ENCODE measurements at places on chromosomes 6 and 20. TPM values are rescaled to one million over a fixed set of nuclear protein-coding genes. Genes with fewer than 3 reads are reported as not detected.

Gene CLDN20
- polyA plus RNA-seq: 0.67 TPM

Gene TSPO2
- 2.3 TPM for polyA plus RNA-seq

Gene WFDC5
- not detected for polyA plus RNA-seq

DNA sequence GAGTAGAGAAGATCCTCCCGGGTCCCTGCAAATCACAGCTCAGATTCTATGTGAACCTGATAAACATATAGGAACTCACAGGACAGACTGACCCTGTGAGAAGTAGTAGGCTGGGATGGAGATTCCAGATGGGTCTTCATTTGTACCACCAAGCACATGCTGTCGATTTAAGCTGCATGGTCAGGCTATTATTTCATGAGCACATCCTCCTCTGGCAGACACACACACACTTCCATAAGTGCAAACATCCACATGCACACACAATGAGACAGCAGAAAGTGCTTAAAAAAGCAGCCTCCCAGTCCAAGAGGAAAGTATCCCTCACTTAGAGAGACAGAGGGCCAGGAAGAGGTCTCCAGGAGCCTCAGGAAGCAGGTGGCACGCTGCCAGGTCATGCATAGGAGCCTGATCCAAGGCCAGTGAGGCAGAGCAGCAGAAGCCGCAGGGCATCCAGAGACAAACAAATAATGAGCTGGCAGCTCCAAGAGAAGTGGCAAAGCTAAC lies 131.8 kb downstream of the UNC5CL start:
- H3K4me1 ChIP-seq: peaks cover 3% of the 10 kb centered on the region
- H3K27ac ChIP-seq: no peak overlapping the region
- H3K36me3 ChIP-seq: no peaks in the 10 kb centered on the region
- H3K27me3 ChIP-seq: no peaks in the 10 kb centered on the region
- no peak for DNase-seq

DNA sequence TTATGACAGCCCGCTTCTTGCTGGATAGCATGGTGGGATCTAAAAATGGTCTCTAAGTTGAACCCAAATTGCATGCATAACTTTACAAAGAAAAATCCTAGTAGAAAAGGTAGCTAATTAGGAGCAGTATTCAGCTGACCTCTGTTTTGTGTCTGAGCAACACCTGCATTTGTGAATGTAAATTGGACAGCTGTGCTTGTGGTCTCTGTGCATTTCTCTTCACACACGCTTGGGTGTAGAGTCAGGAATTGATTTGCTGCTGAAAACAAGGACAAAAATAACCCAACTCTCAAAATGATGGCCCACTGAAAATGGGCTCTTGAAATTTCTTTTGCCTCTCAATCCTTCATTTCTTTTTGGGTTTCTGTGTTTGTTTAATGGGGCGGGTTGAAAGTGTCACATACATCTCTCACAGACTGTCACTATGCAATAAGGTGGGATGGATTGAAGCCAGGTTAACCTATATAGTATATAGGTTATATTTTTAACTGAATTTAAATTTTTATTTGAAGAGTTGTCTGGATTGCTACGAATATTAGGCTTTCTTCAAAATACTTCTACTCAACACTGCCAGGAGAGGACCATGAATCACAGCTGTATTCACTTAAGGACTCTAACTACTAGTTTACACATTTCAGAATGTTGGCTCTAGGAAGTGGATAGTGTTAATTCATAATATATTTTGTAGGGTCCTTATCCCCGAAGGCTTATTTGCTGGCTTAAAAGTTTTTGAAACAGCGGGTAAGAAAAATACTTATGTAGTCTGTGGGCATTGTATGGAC lies 46.5 kb downstream of the SOBP start:
- no peaks in the 10 kb centered on the region for H3K36me3 ChIP-seq
- H3K27me3 ChIP-seq: no peaks in the 10 kb centered on the region
- DNase-seq: no peak
- H3K27ac ChIP-seq: no peak overlapping the region

DNA sequence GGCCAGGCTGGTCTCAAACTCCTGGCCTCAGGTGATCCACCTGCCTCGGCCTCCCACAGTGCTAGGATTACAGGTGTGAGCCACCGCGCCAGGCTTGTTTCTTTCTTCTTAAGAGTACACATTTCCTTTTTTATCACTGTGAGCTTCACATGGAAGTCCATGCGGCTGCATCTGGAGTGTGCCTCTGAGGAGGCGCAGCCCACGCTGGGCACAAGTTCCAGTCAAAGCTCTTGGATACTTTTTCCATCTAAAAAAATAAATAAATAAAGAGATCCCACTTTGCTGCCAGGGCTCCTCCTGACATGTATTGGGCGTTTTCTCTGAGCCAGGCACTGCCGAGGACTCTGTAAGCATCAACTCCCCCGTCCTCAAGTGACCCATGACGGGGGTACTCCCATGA lies 123.0 kb downstream of the PREX1 start:
- DNase-seq: no peak
- peaks cover 5% of the 10 kb centered on the region for H3K4me1 ChIP-seq
- H3K27me3 ChIP-seq: no peaks in the 10 kb centered on the region

- H3K4me1 ChIP-seq: no peaks in the 10 kb centered on the region
- H3K27me3 ChIP-seq: peaks cover 9% of the 10 kb centered on the region
- no peak for DNase-seq
- H3K27ac ChIP-seq: no peak overlapping the region
- no peaks in the 10 kb centered on the region for H3K36me3 ChIP-seq
Measured at GRCh38 chr20:58740356-58741308, 48.0 kb downstream of the NPEPL1 start.

DNA sequence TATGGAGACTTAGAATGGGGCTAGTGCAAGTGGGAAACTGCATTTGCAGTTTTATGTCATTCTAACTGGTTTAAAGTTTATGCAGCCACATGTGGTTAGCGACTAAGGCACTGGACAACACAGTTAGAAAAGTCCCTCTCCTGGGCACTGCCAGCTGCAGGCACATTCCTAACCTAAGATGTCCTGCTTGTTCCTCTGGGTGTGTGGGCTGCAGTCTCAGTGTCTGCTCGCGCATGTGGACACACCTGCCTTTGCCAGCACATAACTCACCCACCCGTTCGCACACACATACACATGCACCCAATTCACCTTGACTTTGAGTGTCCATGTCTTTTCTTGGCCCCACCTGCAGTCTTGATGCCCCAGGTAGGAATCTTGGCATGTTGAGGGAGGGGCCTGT lies 18.5 kb upstream of the SLC22A2 start:
- DNase-seq: no peak
- H3K4me1 ChIP-seq: no peaks in the 10 kb centered on the region
- no peak overlapping the region for H3K27ac ChIP-seq
- H3K27me3 ChIP-seq: no peaks in the 10 kb centered on the region
- no peak overlapping the region for H3K4me3 ChIP-seq

DNA sequence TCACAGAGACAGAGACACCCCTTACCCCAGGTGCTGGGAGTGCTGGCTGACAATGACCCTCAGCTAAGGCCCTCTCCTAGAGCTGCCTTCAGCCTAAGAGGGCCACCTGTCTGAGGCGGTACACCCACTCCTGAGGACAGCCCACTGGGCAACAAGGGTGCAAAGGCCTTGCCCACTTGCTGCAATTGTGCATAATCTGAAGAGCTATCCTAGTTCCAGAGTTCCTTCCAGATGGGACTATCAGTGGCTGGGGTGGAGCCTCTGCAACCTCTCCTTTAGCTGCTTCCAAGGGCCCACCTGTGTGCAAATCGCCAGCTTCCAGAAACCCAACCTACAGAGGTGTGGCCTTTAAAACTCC lies 87.5 kb downstream of the PREX1 start:
- H3K27me3 ChIP-seq: no peaks in the 10 kb centered on the region
- H3K36me3 ChIP-seq: no peaks in the 10 kb centered on the region
- no peak overlapping the region for H3K27ac ChIP-seq
- H3K4me1 ChIP-seq: peaks cover 22% of the 10 kb centered on the region
- peak; percentile 68 for DNase-seq

DNA sequence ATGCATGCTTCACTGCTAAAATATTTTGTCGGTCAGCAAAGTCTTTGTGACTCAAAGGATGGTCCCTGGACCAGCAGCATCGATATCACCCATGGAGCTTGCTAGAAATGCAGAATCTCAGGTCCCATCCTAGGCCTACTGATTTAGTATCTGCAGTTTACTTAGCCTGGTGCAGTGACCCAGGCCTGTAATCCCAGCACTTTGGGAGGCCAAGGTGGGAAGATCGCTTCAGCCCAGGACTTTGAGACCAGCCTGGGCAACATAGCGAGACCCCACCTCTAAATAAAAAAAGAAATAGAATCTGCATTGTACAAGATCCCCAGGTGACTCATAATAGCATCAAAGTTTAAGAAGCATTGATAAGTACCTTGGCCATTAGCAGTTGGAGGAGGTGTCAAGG lies 248.7 kb downstream of the CD83 start:
- H3K36me3 ChIP-seq: no peaks in the 10 kb centered on the region
- no peaks in the 10 kb centered on the region for H3K27me3 ChIP-seq
- H3K4me3 ChIP-seq: no peak overlapping the region
- DNase-seq: no peak

DNA sequence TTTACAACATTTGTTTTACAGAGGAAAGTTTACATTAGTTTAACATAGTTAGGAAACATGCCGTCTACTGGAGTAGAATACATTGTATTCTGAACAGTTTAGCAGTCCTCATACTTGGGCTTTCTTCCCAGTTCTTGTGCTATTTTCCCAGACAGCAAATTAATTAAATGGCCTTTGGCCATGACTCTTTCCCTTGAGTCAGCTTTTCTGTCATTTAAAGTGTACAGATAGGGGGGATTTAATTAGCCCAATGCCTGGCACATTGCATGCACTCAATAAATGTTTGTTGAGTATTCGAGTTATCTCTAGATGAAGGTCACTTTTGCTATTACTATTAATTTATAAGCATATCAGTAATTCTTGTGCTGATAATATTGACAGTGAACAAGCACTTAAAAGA lies 1.6 kb downstream of the TMEM244 start:
- no peaks in the 10 kb centered on the region for H3K4me1 ChIP-seq
- no peak overlapping the region for H3K27ac ChIP-seq
- H3K27me3 ChIP-seq: no peaks in the 10 kb centered on the region
- no peak overlapping the region for H3K4me3 ChIP-seq

GRCh38 chr6:136050475-136050874 lies 199.0 kb downstream of the PDE7B start:
- H3K36me3 ChIP-seq: no peaks in the 10 kb centered on the region
- no peak overlapping the region for H3K4me3 ChIP-seq
- H3K4me1 ChIP-seq: no peaks in the 10 kb centered on the region
- no peaks in the 10 kb centered on the region for H3K27me3 ChIP-seq

- H3K4me3 ChIP-seq: no peak overlapping the region
- H3K27ac ChIP-seq: no peak overlapping the region
- H3K36me3 ChIP-seq: no peaks in the 10 kb centered on the region
- no peak for DNase-seq
- peaks cover 13% of the 10 kb centered on the region for H3K4me1 ChIP-seq
Measured at GRCh38 chr20:46827718-46828458, 66.8 kb upstream of the EYA2 start.

DNA sequence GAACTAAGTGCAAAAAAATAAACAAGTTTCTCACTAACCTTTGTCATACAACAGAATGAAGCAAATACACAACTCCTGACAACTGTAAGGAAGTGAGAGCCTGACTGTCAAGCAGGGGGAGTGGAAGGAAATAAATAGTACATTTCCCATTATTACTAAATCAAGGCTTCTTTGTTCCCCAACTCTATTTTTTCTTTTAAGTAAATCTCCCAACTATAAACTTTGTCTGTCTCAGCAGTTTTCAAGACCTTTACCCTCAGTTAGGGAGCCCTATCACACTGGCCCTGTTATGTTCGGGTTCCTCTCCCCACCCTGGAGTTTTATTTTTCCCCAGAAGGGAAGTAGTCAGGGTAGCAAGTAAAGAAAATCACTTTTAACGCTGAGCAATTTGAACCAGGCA lies 24.1 kb upstream of the IPCEF1 start:
- H3K4me3 ChIP-seq: no peak overlapping the region
- no peak overlapping the region for H3K27ac ChIP-seq
- peak; percentile 15 for DNase-seq
- no peaks in the 10 kb centered on the region for H3K4me1 ChIP-seq

GRCh38 chr6:108612852-108613251 lies 52.1 kb downstream of the FOXO3 start:
- DNase-seq: no peak
- H3K36me3 ChIP-seq: no peaks in the 10 kb centered on the region
- H3K4me3 ChIP-seq: no peak overlapping the region
- peaks cover 3% of the 10 kb centered on the region for H3K4me1 ChIP-seq
- no peak overlapping the region for H3K27ac ChIP-seq

- H3K4me1 ChIP-seq: no peaks in the 10 kb centered on the region
- no peak overlapping the region for H3K27ac ChIP-seq
- no peak overlapping the region for H3K4me3 ChIP-seq
- no peaks in the 10 kb centered on the region for H3K36me3 ChIP-seq
Measured at GRCh38 chr20:43862438-43862837, 52.2 kb upstream of the TOX2 start.

GRCh38 chr6:163380216-163380615 lies 34.3 kb upstream of the QKI start:
- DNase-seq: no peak
- H3K27me3 ChIP-seq: no peaks in the 10 kb centered on the region
- H3K4me1 ChIP-seq: no peaks in the 10 kb centered on the region
- no peaks in the 10 kb centered on the region for H3K36me3 ChIP-seq

All from large intestine (tissue), 12 donors.